ENCODE measurements at places on chromosomes 12 and 14.

- DNase-seq, result no peak
Observed at GRCh38 chr14:88289234-88289633, 33.8 kb downstream of the KCNK10 start.

DNA sequence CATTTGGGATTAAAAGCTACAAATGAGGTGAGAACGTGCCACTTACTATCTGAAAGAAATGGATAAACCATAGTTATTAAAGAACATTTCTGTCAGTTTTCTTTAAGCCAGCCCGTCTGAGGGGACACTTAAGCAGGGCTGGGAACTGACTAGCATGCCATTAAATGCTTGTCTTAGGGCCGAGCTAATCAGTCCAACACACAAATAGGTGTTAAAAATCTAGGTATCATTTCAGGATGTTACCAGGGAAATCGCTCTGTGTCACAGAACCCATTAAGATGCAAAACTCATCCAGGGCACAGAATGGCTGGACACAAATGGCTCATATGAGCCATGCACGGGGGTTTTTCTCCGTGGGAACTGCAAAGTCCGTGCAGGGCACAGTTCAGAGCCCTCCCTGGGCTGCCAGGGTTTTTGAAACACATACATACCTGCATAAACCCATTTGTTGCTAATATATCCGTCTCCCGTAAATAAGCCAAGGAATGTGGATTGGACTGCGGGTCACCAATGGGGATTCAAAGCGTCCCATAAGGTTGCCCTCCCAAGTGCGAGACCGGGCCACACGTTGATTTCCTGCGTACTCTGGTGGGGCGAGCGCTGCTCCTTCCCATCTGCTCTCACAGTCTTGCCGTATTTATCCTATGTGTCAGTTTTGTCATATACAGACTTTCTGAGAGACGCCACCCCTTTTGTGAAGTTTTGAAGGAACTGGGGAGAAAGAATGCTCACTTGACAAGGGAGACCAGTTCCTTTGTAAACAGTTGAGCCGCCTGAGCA is 5.4 kb upstream of the GSC start:
- DNase-seq, result no peak

GRCh38 chr14:59827401-59827800 is 43.2 kb downstream of the RTN1 start:
- no peak for DNase-seq

DNA sequence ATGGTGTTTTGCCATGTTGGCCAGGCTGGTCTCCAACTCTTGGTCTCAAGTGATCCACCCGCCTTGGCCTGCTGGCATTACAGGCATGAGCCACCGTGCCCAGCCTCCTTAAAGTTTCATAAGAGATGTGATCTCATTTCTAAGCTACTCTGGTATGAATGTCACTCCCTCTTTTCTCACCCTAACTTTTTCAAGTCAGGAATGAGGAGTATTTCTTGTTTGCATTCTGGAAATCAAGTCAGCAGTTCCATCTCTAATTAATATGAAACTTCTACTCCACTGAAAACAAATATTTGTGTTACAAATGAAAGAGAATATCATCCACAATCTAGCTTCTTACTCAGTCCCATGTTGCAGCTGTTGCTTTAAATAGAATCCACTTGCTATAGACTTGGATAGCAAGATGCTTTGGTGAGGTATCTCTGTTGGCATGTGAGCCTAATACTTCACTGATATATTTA is 61.3 kb downstream of the ARF6 start:
- DNase-seq, result no peak

DNA sequence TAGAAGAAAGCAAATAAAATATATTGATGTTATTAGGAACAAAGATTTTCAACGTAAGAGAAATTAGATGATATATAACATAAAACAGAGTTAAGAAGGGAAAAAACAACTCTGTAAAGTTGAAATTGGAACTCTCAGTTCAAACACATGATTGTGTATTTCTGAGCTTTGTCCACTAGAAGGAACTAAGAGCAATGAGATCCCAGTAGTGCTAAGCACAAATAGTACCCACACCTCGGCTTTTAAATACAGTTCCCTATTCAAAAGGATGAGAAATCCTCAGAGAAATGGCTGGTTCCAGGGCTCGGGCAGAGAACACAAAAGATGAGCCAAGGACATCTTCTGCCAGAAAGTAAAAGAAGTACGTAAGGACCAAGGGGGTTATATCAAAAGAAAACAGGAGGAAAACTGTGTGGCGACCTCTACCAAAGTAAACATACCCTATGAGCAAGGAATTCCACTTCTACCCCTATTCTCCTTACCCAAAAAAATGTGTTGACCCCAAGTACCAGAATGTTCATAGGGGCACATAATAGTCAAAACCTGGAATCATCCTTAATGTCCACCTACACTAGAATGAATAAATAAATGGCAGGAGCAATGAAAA is 96.6 kb downstream of the SPTSSA start:
- no peak for DNase-seq

GRCh38 chr12:21239866-21240265 is 94.9 kb downstream of the SLCO1A2 start:
- DNase-seq, result no peak

- no peak for DNase-seq
Observed at GRCh38 chr12:111692575-111693210, 6.8 kb downstream of the ACAD10 start.

- DNase-seq, result no peak
Observed at GRCh38 chr12:109447482-109447881, 29.6 kb downstream of the KCTD10 start.

DNA sequence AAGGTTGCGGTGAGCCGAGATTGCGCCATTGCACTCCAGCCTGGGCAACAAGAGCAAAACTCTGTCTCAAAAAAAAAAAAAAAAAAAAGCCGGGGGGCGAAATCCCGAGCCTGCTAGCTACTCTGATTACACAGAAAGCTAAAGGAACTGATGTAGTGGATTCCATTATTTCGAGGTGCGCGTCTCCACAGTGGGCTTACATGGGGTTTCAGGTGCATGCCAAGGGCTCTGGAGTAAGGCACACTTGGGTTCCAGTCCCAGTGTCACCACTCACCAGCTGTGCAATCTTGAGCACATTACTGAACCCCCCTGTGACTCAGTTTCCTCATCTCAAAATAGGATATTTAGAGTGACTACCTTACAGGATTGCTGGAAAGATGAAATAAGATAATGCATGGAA is 1.7 kb upstream of the RAB15 start:
- DNase-seq, result no peak

DNA sequence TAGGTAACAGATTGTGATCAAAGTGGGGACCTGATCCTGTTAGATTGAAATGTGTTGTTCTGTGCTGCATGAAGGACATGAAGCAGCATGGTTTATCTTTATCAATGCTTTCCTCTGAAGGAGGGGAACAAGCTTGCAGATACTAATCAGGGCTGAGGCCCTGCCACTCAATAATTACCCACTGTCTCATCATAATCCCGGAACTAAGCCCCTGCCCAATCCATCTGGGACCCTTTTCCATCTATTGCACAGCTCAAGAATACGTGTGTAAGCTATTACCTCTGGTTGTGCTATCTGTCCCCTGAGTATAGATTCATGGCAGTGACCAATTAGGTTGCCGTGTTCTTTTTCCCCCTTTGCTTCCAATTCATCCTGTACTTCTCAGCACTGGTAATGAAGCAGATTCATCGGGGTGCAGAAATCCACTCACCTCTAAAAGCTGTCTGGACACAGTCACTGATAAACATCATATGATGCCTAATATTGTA is 67.8 kb downstream of the OTX2 start:
- DNase-seq, result no peak

DNA sequence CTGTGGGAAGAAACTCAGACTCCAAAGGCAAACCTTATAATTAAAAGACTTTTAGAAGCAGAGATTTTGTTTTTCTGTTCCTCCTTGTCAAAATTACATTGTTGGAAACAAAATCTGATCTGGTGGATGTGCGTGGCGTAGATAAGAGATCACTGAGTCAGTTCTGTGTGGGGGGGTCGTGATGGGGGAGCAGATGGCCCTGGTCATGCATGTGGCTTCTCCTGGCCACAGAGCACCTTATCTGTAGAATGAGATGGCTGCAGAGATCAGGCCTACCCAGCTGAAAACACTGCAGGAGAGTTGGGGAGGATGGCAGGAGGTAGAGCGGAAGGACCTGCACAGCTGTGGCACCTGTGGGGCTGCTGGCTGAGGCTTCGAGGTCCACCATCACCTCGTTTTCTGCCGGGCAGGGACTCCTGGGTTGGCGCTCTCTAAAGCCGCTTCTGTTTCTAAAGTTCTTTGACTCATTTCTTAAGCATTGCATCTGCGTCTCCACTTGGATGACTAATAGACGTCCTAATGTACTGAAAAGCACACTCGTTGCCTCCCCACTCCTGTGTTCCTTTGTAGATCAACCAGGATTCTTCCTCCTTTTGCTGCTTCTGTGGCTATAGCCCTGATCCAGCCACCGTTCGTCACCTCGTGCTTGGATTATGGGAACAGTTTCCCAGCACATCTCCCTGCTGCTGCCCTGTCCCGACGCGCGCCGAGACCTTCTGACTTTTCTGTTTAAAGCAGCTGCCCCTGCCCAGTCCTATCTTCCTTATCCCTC is 93.4 kb downstream of the TSPAN9 start:
- DNase-seq, result no peak

DNA sequence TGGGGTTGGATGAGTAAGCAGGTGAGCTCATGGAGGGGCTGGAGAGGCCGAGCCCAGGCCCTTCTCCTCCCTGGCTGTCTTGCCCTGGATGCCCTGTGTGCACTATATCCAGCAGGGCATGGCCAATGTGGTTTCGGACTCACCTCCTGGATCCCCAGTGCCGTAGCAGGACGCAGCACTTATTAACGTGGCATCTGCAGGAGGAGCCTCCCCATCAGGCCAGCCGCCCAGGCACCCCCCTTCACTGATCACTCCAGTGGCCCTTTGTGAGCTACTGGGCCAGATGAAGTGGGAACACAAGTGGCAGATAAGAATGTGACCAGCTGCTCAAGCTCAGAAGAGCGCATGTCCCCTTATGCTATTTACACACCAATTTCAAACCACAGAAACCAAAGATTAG is 43.1 kb upstream of the DICER1 start:
- DNase-seq, result no peak
